Fibroblast of lung (primary cell): ENCODE measurements at places on chromosomes 2 and 18. TPM values are rescaled to one million over a fixed set of nuclear protein-coding genes. Genes with fewer than 3 reads are reported as not detected.

Gene FSHR
- total RNA-seq: under 0.01 TPM in 1 of 2 replicates, not detected in the other

Gene RTP5
- total RNA-seq: not detected in 2 replicates

Gene MOCOS
- 9.0 and 13.9 TPM in 2 replicates for total RNA-seq

Gene SPATA3
- total RNA-seq: not detected in 2 replicates

Gene C2orf92
- total RNA-seq: 0.77 and 0.99 TPM in 2 replicates

Gene FAM237A
- total RNA-seq: not detected in 2 replicates

Gene POTEC
- total RNA-seq: not detected in 2 replicates

GRCh38 chr2:32222966-32223365 is 41.7 kb downstream of the NLRC4 start:
- H3K27ac ChIP-seq: no peak overlapping the region
- H3K27me3 ChIP-seq: no peaks in the 10 kb centered on the region

DNA sequence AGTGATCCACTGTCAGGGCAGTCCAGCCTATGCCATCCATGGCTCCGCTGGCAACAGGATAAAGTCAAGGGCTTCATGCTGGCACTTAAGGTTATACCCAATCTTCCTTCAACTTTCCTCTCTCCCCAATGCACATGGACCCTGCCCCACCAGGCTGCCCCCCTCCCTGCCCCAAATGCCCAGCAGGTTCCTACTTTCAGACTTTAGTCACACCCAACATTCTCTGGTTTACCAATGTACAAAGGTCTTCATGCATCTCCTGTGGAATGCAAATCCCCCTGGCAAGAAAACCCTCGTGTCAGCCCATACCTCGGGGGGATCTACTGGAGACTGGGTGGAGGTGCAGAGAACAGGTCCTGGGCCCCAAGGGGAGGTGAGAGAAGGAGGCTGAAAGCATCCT is 59.3 kb downstream of the MCFD2 start:
- peak overlapping the region; percentile 84 for H3K27ac ChIP-seq
- H3K4me1 ChIP-seq: peaks cover 42% of the 10 kb centered on the region
- no peaks in the 10 kb centered on the region for H3K36me3 ChIP-seq
- no peak for DNase-seq
- no peaks in the 10 kb centered on the region for H3K27me3 ChIP-seq
- no peak overlapping the region for H3K4me3 ChIP-seq

GRCh38 chr2:69560147-69560482 is 83.4 kb downstream of the AAK1 start:
- no peaks in the 10 kb centered on the region for H3K36me3 ChIP-seq
- no peak overlapping the region for H3K4me3 ChIP-seq
- no peak overlapping the region for H3K27ac ChIP-seq
- no peaks in the 10 kb centered on the region for H3K27me3 ChIP-seq
- peaks cover 3% of the 10 kb centered on the region for H3K4me1 ChIP-seq

DNA sequence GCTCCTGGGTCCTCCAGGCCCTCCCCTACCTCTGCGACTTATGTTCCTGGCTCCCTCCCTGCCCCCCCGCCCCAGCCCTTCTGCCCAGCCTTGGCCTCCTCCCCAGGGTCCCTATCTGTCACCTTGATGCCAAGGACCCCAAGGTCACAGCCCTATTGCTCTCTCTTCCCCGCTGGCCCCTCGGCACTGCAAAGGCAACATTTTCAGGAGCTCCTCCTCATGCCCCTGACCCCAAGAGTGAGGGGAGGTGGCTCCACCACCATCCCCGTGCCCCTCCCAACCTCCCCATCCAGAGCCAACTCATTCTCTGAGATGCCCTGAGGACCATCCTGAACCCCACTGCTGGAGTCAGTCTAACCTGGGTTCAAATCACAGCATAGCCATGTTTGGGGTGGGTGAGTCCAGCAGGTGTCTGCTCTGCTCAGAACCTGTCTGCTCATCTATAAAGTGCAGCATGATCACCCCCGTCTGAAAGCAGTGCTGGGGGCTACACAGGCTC is 11.7 kb downstream of the LIMS2 start:
- no peaks in the 10 kb centered on the region for H3K36me3 ChIP-seq
- DNase-seq: no peak
- peaks cover 3% of the 10 kb centered on the region for H3K4me1 ChIP-seq
- no peak overlapping the region for H3K4me3 ChIP-seq

GRCh38 chr2:174023591-174024523 is 58.7 kb upstream of the SP3 start:
- DNase-seq: peak; percentile 96
- no peaks in the 10 kb centered on the region for H3K27me3 ChIP-seq
- H3K27ac ChIP-seq: peak overlapping the region; percentile 66
- H3K36me3 ChIP-seq: no peaks in the 10 kb centered on the region
- no peak overlapping the region for H3K4me3 ChIP-seq

DNA sequence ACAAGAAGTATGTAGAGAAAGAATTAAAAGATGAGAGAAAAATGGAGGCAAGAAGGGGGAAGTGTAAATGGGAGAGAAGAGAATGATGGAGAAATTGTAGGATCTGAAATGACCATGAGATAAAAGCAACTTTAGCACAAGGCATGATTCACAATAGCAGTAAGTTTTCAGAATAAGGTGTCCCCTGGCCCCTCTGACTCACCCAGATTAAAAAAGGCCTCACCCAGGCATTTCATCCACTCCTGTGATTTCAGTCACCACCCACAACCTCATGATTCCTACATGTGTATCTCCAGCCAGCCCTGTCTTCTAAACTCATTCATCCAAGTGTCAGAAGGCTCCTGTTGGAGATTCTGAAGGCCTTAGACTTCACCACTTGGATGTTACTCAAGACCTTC is 56.6 kb downstream of the SP100 start:
- H3K27ac ChIP-seq: no peak overlapping the region
- peak; percentile 37 for DNase-seq
- H3K4me3 ChIP-seq: no peak overlapping the region
- H3K4me1 ChIP-seq: no peaks in the 10 kb centered on the region
- H3K27me3 ChIP-seq: no peaks in the 10 kb centered on the region

- no peaks in the 10 kb centered on the region for H3K36me3 ChIP-seq
- H3K4me3 ChIP-seq: no peak overlapping the region
These were observed 5.4 kb upstream of the MTCL1 start for GRCh38 chr18:8699948-8700347.

DNA sequence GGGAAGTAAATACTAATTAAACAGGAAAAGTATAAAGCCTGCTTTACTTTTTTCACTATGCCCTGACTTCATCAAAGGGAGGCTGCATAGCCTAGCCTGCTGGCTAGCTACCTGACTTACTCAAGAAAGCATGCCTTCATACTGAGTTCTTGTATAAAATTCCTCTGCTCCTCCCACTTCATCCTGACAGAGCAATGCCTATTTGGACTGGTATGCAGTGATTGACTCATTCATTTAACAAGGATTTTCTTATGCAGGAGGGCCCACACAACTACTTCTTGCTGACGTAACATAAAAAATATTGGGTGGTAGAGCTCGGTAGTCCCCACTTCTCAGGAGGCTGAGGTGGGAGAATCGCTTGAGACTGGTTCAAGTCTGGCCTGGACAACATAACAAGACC is 70.5 kb downstream of the PRPF40A start:
- no peaks in the 10 kb centered on the region for H3K36me3 ChIP-seq
- peak overlapping the region; percentile 31 for H3K27ac ChIP-seq
- H3K27me3 ChIP-seq: no peaks in the 10 kb centered on the region
- peaks cover 8% of the 10 kb centered on the region for H3K4me1 ChIP-seq
- no peak overlapping the region for H3K4me3 ChIP-seq

DNA sequence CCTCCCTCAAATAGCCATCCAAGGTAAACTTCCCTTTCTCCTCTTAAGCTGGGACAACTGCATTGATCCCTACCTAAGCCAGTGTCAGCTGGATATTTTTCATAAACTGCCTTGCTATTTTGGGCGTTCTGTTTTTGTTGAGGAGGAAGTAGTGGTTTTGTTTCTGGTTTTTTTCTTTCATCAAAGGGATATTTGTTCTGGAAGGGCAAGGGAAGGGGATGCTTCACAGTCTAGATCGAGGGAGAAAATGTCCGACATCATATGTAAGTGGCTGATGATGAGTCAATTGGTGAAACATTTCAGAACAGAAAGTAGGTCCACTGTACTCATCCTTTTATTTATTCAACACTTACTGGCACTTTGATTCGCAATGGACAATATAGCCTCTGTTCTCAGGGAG is 31.0 kb downstream of the TANC1 start:
- H3K27me3 ChIP-seq: no peaks in the 10 kb centered on the region
- peak; percentile 47 for DNase-seq
- H3K27ac ChIP-seq: peak overlapping the region; percentile 59
- H3K4me3 ChIP-seq: no peak overlapping the region
- H3K36me3 ChIP-seq: peaks cover 1% of the 10 kb centered on the region
- peaks cover 22% of the 10 kb centered on the region for H3K4me1 ChIP-seq

DNA sequence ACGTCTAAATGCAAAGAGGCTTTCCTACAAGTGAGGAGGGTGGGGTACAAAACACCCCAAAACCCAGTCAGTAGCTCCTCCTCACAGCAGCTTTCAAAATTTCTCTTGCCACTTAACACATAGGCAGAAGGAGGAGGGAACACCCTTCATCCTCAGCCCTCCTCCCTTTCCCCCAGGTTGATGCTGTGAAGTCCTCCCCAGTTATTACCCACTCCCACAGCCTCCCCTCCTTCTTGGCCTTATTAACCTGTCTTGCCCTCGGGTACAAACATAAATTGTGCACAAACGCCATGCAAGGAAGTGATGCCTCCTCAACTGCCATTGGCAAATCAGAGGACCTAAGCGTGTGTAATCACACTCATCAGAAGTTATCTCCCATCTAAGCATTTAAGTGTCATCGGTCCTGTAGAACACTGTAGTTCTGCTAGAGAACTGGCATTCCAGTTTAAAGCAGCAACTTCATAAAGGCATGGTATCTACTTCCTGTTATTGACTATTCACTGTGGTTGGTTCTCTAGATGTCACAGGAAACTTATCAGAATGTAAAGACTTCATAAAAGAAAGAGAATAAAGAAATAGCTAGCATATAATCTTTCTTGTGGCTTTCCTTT is at the start of gene DSC1:
Gene DSC1, minus strand, starts transcription at position 32 of the 611 bp plus-strand sequence. CDS start 262 bp downstream, outside the sequence.
- H3K27ac ChIP-seq: no peak within 1 kb of the TSS
- H3K4me3 ChIP-seq: no peak within 1 kb of the TSS
- no peaks in the 10 kb centered on the region for H3K36me3 ChIP-seq
- H3K4me1 ChIP-seq: no peaks in the 10 kb centered on the region

DNA sequence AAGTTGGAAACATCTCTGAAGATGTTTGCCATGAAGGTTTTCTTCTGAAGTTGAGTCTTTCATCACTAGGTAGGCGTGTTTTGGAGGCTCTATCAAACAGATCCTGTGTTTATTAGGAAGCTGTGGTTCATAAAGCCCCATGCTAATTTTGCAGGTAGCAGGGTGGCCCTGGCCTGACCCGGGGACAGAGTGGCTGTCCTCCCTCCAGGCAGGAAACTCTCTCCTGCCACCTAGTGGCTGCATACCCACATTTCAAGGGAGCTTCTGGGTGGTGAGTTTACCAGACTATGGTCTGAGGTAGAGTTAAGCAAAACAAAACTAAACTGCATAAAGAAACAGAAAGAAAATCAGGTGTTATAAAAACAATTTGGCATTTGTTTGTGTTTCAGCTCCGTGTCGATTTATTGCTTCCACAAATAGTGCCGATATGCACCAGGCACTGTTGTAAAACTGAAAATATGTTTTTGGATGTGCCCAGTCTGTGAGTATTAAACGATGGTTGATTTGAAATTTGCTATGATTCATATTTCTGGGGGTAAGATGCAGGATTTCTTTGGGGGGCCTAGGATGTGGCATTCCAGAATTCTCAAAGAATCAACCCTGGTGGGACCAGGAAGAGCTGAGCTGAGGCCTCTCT is 26.0 kb upstream of the IL37 start:
- no peaks in the 10 kb centered on the region for H3K36me3 ChIP-seq
- H3K27me3 ChIP-seq: no peaks in the 10 kb centered on the region
- no peak for DNase-seq
- H3K4me1 ChIP-seq: peaks cover 7% of the 10 kb centered on the region
- no peak overlapping the region for H3K27ac ChIP-seq

GRCh38 chr2:30688956-30689401 is 118.3 kb downstream of the CAPN13 start:
- H3K4me1 ChIP-seq: no peaks in the 10 kb centered on the region
- H3K36me3 ChIP-seq: no peaks in the 10 kb centered on the region
- no peak overlapping the region for H3K4me3 ChIP-seq
- no peak for DNase-seq
- H3K27ac ChIP-seq: no peak overlapping the region

- H3K4me1 ChIP-seq: no peaks in the 10 kb centered on the region
- no peak overlapping the region for H3K4me3 ChIP-seq
- H3K27me3 ChIP-seq: no peaks in the 10 kb centered on the region
- peak; percentile 18 for DNase-seq
These were observed 234.3 kb upstream of the HS6ST1 start for GRCh38 chr2:128552806-128553551.

DNA sequence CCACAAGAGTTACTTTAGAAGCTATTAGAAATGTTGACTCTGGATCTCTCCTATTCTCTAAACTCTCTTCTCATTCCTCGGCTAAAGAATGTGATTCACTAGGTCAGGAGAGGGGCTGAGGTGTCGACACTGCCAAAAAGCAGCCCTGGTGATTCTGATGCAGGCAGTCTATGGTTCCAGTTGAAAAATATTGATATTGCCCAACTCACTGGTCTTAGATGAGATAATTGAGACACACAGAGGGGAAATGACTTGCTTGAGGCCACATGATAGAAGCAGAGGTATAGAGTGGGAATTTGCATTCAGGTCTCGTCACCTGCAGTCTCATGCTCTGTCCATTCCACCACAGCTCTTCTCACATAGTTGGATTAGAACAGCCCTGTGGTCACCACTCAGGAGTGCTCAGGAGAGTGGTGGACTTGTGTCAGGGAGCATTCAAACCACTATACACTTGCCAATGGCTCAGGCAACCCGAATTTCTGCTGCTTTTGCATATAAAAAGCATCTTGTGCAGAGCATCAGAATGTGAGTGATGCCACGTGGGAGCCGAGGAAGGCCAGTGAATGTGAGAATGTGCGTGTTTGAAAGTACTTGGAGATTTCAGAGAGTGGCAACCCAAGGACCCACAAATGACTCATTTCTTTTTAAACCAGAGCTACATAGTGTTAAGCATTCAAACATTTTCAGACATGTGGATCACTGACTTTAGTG is 65.1 kb upstream of the CTLA4 start:
- H3K36me3 ChIP-seq: no peaks in the 10 kb centered on the region
- H3K4me1 ChIP-seq: peaks cover 17% of the 10 kb centered on the region
- no peak overlapping the region for H3K4me3 ChIP-seq
- no peaks in the 10 kb centered on the region for H3K27me3 ChIP-seq

DNA sequence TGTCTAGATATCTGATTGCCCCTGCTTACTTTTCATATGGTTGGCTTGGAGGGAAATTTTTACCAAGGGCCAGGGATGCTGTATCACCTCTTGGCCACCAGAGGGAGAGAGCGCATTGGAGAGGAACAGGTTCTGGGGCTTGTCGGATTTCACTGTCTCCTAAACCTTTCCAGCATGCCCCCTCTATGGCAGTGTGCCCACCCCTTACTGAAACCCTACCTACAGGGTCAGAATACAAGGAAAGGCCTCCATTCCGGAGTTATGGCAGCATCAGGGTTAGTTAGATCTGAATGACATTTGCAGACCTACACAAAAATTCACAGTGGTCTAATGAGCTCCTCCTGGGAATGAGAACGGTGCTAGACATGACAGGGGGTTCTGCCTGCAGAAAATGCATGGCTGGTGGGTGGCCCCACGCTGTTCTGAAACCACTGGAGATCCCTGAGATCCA is 5.8 kb downstream of the SLC14A2 start:
- no peak overlapping the region for H3K27ac ChIP-seq
- H3K4me1 ChIP-seq: peaks cover 7% of the 10 kb centered on the region
- H3K4me3 ChIP-seq: no peak overlapping the region
- DNase-seq: peak; percentile 25
